ENCODE measurements at places on chromosomes 7 and 10.

DNA sequence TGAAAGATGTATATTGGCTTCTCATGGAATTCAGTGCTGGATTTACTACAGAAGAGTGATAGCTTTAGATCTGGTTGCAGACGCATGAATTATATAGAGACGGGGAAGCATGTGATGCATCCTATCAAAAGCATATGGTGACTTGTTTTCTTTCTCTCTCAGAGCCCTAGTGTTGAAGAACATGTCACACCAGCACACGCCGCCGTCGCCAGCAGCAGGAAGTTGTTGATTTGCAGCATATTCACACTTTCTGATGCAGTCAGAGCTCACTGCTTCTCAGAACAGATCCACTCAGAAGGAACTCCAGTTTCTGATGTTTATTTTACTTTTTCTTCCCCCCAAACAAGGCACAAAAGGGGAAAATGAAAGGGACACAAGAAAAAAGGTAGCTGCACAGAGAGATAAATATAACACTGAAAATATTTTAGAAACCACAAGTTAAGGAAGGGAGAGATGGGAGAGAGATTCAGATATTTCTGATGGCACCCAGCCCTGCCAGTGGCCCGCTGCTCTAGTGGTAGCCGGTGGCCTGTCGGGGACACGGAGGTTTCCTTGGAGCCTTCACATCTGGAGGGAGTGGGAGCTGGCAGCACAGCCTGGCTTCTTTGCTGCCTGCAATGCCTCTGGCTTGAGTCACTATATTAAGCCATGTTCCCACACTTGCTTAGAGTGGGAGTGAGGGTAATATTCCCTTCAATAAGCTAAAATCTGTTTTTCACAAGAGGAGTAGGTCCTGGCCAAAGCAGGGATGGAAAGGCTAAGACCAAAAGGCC, 123.2 kb downstream of the NRP1 start:
- DNase-seq = peak; percentile 16

GRCh38 chr7:132095111-132095765, 481.0 kb downstream of the PLXNA4 start:
- DNase-seq = no peak

GRCh38 chr10:6242089-6242488, 39.4 kb downstream of the PFKFB3 start:
- no peak for DNase-seq

- no peak for DNase-seq
Measured at GRCh38 chr7:125876431-125876830, 946.8 kb upstream of the POT1 start.

GRCh38 chr7:112080441-112080840, 125.8 kb downstream of the DOCK4 start:
- no peak for DNase-seq

DNA sequence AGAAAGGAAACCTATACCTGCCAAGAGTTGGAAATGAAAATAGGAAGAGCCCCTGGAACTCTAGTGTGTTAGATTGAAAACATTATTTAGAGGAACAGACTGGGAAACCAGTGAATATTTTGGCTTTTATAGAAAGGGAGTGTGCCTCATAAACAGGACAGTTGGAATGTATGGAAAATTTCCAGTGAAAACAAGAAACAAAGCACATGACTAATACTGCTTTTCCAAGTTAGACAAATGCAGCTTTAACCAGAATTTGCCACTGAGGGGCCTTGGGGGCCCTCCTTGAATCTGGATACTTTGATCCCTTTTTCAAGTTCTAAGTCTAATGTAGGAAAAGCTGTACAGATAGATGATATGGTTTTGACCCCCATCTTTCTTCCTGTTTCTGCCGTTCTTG, 21.2 kb downstream of the ITGB8 start:
- DNase-seq = no peak

GRCh38 chr7:3200504-3200903, 100.5 kb upstream of the SDK1 start:
- DNase-seq = peak; percentile 44

GRCh38 chr10:96470116-96470743, 43.5 kb downstream of the TLL2 start:
- peak; percentile 44 for DNase-seq

Measured in stimulated activated CD4-positive, alpha-beta T cell treated with anti-CD3 and anti-CD28 coated beads, Interleukin-15, amount 100 ng/mL, for 24 hours (primary cell).